ENCODE measurements at places on chromosomes 1 and 21.

DNA sequence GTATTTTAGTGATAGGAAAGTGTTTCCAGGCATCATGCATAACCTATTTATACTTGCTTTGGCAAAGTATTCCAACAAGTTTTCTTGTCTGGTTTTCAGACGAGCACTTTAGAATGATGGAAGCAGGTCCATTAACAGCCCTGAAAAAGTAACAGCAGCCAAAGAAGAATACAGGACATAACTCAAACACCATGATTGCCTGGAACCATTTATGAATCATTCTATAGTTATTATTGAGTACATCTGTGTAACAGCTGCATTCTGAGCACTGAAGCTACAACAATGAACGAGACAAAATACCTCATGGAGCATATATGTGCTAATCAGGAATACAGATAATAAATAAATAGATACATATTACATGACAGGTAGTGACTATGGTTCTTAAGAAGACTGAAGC, 12.6 kb downstream of the IL10RB start:
- no peak for DNase-seq

DNA sequence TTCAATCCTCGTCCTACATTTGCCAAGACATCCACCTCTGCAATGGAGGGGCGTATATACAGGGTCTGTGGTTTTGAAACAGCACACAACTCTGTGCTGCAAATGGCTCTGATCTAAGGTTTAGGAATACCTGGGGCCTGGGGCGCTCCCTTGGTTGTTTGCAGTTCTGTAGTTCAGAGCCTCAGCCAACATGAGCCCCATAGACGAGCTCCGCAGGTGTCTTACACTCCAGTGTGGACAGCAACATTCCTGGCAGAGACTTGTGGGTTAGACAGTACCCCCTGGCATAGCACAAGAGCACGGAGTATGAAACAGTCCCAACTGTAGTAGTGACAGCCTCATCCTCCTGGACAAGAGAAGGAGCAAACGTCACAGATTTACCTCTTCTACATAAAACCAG, 120.3 kb upstream of the BARHL2 start:
- DNase-seq: no peak

- no peak for DNase-seq
These were observed 245.9 kb upstream of the PLD5 start for GRCh38 chr1:242770366-242770765.

GRCh38 chr1:226047495-226047894, 15.0 kb upstream of the H3-3A start:
- DNase-seq: no peak

- no peak for DNase-seq
These were observed 39.1 kb downstream of the SYF2 start for GRCh38 chr1:25193229-25193628.

DNA sequence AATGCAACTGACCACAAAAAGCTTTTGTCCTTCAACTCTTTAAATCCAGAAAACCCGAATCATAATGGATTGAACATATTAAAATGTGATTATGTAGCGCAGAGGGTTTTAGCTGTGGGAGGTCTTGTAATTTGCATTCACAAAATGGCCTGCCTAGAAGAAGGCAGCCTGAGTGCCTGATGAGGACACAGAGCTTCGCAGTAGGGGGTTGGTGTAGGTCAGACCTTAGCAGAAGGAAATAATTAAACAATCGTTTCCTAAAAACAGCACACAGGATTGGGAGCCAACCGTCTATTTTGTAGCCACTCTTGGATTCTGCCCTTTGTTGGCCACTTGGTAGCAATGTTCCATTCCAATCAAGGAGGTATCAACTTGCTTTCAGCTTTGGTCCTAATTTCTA, 195.7 kb upstream of the KIAA0040 start:
- no peak for DNase-seq

GRCh38 chr1:38546636-38547035, 312.9 kb downstream of the RRAGC start:
- DNase-seq: no peak

DNA sequence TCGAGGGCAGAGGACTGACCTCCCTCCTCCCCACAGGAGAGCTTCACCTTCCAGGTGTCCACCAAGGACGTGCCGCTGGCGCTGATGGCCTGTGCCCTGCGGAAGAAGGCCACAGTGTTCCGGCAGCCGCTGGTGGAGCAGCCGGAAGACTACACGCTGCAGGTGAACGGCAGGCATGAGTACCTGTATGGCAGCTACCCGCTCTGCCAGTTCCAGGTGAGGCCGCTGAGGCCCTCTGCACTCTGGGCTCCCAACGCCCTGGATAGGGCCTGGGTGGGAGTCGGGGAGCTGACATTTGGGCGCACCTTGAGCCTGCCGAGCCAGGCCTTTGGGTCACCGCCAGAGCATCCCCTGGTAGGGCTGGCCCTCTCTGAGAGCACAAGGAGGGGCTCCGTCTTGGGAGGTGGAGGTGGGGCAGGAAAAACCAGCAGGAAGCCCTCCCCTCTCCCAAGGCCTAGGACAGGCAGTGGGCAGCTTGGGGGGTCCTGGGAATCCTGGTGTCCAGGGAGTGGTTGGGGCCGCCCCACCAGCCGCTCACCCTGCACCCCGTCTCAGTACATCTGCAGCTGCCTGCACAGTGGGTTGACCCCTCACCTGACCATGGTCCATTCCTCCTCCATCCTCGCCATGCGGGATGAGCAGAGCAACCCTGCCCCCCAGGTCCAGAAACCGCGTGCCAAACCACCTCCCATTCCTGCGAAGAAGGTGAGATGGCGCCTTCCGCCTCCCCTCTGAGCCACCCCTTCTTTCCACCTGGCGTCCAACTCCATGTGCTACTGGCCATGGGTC, 65.1 kb downstream of the PIK3CD start:
- no peak for DNase-seq

DNA sequence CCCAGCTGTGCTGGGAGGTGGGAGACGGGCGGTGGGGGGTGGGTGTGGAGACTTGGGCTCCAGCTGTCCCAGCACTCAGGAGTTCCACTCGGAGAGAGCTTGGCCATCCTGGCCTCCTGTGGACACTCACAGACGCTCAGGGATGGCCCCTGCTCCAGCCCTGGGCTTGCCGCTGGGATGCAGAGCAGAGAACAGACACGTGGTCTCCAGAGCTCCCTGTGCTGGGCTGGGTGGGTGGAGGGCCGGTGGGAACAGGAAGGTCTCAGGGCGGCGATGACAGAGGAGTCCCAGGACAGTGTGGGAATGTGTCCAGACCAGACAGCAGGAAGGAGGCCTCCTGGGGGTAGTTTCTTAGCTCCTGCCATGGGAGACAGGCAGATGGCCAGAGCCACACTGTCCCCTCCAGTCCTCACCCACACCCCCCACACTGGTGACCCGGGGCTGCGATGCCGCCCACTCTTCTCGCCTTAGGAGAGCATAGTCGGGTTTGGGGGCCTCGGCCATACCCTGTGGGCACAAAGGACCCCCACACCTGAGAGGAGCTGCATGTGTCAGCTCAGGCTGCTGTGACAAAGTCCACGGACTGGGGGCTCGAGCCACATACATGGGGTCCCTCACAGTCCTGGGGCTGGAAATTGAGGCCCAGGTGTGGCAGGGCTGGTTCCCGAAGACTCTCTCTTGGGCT, 2.0 kb downstream of the KRTAP10-9 start:
- no peak for DNase-seq

- no peak for DNase-seq
These were observed 147.1 kb downstream of the C1orf21 start for GRCh38 chr1:184533915-184534314.

DNA sequence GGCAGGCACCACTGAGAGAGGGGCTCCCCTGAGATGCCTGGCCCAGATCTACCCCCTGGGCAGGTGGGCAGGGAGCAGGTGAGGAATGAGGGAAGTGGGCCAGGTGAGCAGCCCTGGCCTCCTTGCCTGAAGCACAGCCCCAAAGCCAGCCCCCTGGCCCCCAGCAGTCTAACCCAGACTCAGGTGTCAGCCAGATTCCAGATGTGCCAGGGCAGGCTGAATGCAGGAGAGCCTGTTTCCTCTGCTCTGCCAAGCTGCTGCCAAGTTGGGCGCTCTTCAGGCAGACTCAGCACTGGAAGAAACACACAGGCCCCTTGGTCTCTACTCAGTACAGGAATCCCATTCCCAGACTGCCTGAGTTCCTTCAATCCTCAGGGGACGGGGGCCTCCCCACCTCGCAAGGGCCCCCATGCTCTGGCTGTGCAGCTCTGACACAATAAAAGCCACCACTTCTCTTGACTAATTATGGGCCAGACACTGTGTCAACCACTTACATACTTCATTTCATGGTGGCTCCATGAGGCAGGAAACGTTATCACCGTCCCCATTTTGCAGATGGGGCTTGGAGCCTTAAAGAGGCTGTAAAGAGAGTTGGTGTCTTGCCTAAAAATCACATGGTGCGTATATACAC, 20.4 kb downstream of the ARHGEF19 start:
- DNase-seq: no peak

DNA sequence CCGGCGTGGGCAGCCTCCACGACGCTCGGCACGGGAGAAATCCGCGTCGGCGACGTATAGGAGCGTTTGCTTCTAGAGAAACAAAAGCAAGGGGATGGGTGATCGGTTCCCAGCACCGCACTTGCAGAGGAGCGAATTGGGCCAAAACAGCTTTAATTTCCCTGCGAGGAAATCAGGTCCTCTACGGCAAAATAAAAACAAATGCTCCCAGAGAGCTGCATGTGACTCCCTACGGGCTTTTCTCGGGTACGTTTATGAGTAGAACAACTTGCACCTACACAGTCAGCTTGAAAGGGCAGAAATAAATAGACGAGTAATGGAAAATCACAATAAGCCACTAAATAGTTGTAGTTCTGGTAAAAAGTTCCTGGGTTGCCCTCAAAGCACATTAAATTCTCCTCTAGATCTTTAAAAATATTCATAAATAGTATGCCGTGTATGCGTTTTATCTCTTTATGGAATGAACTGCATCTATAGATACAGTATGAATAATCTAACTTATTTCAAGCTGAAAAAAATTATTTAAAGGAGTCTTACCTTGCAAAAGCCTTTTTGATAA, 1.2 kb downstream of the NHLH2 start:
- DNase-seq: no peak

GRCh38 chr1:41447995-41448770, 36.3 kb downstream of the EDN2 start:
- no peak for DNase-seq

- DNase-seq: no peak
These were observed 86.8 kb downstream of the HSF2BP start for GRCh38 chr21:43572446-43572845.

DNA sequence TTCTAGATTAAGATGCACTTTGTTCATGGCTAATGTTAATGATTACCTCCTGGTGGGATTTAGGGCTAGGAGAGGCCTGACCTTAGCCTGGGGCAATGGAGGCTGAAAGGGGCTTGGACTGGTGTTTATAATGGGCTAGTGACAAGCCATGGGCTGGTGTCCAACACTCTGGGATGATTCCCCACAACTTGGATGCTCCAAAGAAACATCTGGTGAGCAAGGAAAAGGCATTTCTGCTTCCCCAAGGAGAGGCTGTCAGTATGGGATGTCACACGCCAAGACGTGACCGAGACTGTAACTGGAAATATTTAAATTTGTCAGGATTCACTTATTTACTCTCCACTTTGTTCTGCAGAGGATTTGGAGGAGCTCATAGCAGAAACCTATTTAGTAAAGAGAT, 45.2 kb downstream of the PTPRU start:
- no peak for DNase-seq

DNA sequence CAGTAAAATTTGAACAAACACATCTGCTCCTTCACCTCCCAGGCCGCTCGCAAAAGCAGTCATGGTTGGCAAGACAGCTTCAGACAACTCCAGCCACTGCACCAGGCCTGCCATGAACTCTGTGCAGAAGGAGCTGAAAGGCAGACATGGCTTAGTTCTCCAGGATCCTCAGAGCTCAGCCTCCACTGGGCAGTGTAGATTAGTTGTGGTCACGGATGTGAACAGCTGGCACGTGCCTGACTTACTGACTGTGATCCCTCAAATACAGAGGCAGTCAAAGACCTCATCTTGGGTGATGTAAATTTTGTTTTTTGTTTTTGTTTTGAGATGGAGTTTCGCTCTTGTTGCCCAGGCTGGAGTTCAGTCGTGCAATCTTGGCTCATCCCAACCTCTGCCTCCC, 28.4 kb downstream of the TMCO4 start:
- DNase-seq: no peak

DNA sequence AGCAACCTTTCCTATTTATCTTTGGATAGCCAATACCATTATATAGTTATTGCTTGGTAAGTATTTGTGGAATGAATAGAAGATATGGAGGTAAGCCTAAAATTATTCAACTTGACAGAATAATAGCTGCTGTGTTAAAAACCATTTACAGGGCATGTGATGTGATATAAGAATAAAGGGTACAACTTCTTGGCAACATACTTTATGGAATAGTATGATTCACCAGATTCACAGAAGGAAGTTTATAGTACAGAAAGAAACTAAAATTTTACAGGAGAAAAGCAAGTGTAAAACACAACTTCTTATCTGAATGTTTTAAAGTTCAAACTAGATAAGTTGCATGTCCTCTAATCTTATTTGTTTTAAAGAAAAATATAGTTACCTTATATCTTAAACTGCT, 186.4 kb upstream of the ZRANB2 start:
- DNase-seq: no peak

- DNase-seq: no peak
These were observed 16.7 kb downstream of the ITPKB start for GRCh38 chr1:226722240-226722900.

- no peak for DNase-seq
These were observed 14.3 kb upstream of the SLC5A9 start for GRCh38 chr1:48208251-48208650.

DNA sequence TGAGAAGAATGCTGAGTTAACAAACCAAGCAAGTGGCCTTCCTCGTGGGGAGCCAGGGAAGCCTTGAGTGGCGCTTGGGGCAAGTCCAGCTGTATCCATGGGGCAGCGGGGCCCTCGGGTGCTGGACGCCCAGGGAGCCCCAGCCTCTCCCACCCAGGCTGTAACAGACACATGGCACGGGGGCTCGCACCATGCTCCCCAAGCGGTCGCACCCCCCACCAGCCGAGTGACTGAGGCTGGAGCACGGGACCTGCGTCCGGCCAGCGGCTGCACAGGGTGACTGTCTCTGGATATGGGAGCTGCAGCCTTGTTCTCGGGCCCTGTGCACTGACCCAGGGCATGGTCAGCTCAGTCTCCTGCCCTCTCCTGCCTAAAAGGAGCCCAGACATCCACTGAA, 53.9 kb upstream of the ACTRT2 start:
- DNase-seq: no peak

- DNase-seq: no peak
These were observed 5.2 kb downstream of the LEPR start for GRCh38 chr1:65425697-65426096.

GRCh38 chr1:38041936-38042834, 4.4 kb downstream of the POU3F1 start:
- DNase-seq: no peak

Measured in activated gamma-delta T cell treated with Interleukin-2 at 50 U/mL for 16 hours (primary cell).